ENCODE measurements at places on chromosomes 5 and 9.

- no peak for DNase-seq
Measured at GRCh38 chr5:30764704-30765103, 428.8 kb upstream of the CDH6 start.

- DNase-seq: no peak
Measured at GRCh38 chr9:115277301-115277700, 159.3 kb upstream of the TNC start.

DNA sequence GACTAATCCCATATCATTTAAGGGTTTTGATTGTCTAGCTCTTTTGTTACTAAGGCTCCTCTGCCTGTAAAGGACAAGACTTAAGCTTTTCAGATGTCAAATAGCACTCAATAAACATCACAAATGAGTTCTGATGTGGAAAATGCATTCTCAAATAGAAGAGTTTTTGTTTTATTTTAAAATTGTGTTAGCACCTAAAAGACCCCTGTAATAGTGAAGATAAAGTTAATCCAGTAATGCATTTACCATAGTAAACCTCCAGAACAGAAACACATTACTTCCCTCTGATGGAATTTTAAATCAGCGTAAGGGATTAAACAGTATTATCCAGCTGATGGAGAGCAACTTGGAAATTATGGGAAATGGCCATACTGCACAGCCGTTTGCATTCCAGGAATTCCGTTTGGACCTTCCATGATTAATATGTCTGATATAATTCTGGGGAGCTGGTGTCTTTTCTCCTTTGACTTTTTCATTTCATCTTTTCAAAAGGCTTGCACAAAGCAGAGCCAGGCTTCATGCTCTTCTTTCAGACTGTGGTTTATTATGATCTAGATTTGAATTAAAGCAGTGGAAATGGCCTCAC is 105.6 kb downstream of the PPP2R2B start:
- DNase-seq: no peak

- no peak for DNase-seq
Measured at GRCh38 chr9:38039907-38040682, 28.9 kb downstream of the SHB start.

DNA sequence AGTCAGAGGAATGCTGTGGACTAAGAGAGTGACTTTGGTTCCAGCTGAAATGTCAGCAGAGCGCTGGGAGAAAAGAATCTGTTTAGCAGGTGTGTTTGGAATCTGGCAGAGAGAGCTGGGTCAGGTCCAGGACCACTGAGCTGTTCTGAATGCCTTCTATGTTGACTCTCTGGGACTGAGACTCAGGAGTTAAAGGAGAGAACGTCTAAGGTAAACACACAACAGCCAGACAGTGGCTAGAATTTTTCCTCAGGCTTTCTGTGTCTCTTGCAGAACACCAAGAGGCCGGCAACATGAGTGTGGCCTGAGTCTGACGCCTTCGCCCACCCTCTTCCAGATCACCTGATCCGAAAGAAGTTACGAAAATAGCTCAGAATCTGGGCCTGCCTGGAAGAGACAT is 107.2 kb upstream of the ZNF462 start:
- no peak for DNase-seq

Measured in activated CD4-positive, alpha-beta T cell treated with anti-CD3 and anti-CD28 coated beads, Interleukin-2, amount 50 U/mL, for 4 hours (primary cell).